ENCODE measurements at places on chromosomes 1 and 21. TPM values are rescaled to one million over a fixed set of nuclear protein-coding genes. Genes with fewer than 3 reads are reported as not detected.

SLAMF9 gene
- not detected for total RNA-seq

CORT gene
- 0.51 TPM for total RNA-seq

WNT3A gene
- not detected for total RNA-seq

CHIA gene
- total RNA-seq: not detected

TBX19 gene
- total RNA-seq: 0.57 TPM

ST6GALNAC3 gene
- 6.2 TPM for total RNA-seq

CD34 gene
- total RNA-seq: not detected

GRCh38 chr1:230905733-230906132 lies 37.4 kb upstream of the C1orf198 start:
- peak; percentile 55 for DNase-seq

GRCh38 chr1:167207940-167208623 lies 12.6 kb upstream of the POU2F1 start:
- no peak for DNase-seq

DNA sequence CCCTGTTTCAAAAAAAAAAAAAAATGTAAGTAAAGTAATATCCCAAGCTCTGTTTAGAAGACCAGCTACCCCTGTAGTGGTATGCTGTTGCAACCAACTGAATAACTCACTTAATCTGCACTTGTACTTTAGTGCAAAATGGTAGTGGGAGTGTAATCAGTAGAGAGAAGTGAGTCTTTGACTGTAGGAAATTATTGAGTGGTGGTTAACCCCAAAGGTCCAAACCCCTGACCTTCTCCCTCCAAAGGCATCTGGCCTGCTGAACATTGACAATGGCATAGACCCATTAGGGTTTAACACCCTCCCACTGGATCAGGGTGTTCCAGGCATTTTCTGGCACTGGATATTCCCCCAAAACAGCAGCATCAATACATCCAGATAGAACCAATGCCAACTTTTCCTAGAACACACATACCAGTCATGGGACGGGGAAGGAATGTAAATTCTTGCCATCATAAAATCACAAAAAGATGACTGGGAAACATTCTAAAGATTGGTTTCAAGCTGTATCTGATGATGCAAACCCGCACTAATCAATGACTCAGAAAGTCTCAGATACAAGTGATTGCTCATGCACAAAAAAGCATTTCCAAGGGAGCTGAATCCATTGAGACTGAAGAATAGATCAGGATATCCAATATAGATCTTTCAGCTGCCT lies 110.3 kb downstream of the MRPL39 start:
- no peak for DNase-seq

- no peak for DNase-seq
These were observed 120.7 kb upstream of the KRTAP19-8 start for GRCh38 chr21:31158789-31159581.

DNA sequence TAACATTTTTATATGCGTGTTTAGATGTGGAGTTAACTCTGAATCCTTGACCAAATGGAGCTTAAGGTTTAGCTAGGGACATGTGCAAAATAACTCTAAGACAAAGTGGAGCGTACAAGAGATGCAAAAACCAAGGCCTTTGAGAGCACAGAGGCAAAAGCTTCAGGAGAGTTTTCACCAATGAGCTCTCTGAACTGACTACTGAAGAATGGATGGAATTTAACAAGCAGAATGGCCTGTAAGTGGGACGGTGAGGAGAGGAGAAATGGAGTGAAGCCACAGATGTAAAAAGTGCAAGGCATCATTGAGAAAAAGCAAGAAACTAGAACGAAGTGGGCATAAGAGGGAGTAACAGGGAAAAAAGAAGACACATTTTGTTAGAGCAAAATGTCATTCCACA lies 260.0 kb downstream of the RGS7 start:
- DNase-seq: no peak

Data from Daoy (cell line).